ENCODE measurements at places on chromosomes 6 and 20. TPM values are rescaled to one million over a fixed set of nuclear protein-coding genes. Genes with fewer than 3 reads are reported as not detected.

The RNF217 gene
- total RNA-seq = 8.1 TPM

The FNDC11 gene
- 0.37 TPM for total RNA-seq

The RPS6KA2 gene
- 74.2 TPM for total RNA-seq

The SIRPA gene
- total RNA-seq = 9.2 TPM

All from subcutaneous preadipocyte (primary cell).